ENCODE measurements at places on chromosomes 6 and 20.

DNA sequence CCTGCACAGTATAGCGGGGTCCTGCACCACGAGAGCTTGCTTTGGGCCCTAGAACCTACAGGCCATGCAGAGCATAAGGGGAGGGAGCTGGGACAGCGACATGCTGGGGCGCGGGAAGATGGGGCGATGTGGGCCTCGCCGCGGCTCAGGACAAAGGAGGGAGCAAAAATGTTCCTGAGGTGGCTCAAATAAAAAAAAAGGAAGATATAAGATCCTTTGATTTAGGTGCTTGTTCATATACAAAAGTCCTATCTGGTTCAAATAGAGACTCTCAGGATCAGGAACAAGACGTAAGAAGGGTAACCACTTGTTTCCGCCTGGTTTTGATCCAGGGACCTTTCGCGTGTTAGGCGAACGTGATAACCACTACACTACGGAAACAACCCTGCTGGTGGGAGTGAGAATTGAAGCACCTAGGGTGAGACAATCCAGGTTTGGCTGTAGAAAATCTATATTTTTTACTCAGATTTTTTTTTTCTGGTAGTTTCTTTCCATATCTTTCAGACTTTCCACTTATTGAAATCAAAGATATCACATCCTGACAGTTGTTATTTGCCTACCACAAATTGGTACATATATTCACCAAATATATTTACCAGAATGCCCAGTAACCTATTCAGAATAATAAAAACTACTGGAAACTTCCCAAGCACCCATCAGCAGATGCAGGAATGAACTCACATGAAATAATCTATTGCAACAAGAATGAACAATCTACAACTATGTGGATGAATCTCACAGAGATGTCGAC is 177.9 kb upstream of the ZNF184 start:
- peak; percentile 72 for DNase-seq

DNA sequence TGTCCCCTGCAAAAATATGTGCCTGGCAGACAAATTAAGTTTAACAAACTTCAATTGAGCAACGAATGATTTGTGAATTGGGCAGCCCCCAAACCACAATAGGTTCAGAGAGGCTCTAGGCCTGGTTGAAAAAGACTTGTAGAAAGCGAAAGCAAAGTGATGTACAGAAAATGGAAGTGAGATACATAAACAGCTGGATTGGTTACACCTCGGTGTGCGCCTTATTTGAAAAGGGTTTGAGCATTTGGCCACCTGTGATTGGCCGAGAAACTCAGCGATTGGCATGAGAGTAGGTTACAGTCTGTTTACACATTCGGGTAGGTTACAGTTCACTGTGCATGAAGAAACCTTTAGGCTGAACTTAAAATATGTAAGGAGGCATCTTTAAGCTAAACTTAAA is 136.9 kb downstream of the CD83 start:
- no peak for DNase-seq

GRCh38 chr20:7189231-7189630 is 421.7 kb downstream of the BMP2 start:
- DNase-seq, result no peak

GRCh38 chr6:82144852-82145340 is 102.6 kb downstream of the IBTK start:
- DNase-seq, result peak; percentile 33

- DNase-seq, result peak; percentile 14
Measured at GRCh38 chr6:170178561-170179477, 112.1 kb downstream of the DLL1 start.

DNA sequence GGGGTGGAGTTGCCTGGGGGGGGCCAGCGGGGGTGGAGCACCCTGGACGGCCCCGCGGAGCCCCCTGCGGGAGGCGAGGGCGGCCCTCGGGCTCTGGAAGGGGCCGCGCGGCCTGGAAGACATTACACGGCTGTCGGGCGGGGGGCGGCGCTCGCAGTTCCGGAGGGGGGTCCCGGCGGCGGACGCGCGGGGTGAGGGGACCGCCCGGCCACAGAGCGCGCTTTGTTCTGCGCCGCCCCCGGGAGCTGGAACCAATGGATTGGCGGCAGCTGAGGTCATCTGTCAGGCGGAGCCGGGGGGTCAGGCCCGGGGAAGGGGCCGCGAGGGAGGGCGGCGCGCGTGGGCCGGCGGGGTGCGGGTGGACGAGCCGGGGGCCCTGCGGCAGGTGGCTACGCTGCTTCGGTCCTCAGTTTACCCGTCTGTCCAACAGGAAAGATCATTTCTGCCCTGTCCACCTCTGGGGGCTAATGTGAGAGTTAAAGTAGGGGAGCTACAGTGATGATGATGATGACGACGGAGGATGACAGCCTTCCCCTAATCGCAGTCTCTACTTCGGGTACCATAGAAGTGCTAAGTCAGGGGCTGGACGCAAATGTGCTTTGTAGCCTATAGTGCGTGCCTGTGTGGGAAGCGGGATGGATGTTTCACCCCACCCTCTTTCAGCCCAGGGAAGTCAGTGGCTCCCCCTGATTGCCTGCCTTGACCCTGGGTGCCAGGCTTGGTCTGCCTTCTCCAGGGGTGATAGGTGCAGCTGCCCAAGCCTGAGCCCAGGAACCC is 10.4 kb downstream of the SRXN1 start:
- DNase-seq, result peak; percentile 83

Measured in iPS-NIHi11 (cell line).